ENCODE measurements at places on chromosomes 5 and 9.
A peak's percentile ranks its signal among the peaks of the same experiment; 100 is the strongest.

GRCh38 chr5:1536871-1537602, 13.3 kb upstream of the LPCAT1 start:
- no peaks in the 10 kb centered on the region for H3K36me3 ChIP-seq
- ATAC-seq, result no peak
- H3K4me1 ChIP-seq, result peaks cover 23% of the 10 kb centered on the region
- peak overlapping the region; percentile 84 for H3K27ac ChIP-seq

- peak; percentile 24 for ATAC-seq
- H3K36me3 ChIP-seq, result peaks cover 8% of the 10 kb centered on the region
- peaks cover 8% of the 10 kb centered on the region for H3K27me3 ChIP-seq
- H3K27ac ChIP-seq, result peak overlapping the region; percentile 59
- no peak overlapping the region for H3K4me3 ChIP-seq
Observed at GRCh38 chr9:93681269-93682154, 105.1 kb downstream of the PHF2 start.

DNA sequence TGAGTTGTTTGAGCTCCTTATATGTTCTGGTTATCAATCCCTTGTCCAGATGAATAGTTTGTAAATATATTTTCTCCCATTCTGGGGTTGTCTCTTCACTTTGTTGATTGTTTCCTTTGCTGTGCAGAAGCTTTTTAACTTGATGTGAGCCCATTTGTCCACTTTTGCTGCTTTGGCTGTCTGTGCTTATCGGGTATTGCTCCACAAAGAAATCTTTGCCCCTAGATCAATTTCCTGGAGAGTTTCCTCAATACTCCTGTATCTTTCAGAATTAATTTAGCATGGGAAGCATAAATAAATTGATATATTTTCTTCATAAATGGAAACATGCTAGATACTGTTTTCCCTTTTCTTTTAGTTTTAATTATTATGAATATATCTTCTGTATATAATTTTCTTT, 22.5 kb upstream of the CCL21 start:
- no peaks in the 10 kb centered on the region for H3K4me1 ChIP-seq
- H3K27ac ChIP-seq, result no peak overlapping the region
- no peak overlapping the region for H3K4me3 ChIP-seq

DNA sequence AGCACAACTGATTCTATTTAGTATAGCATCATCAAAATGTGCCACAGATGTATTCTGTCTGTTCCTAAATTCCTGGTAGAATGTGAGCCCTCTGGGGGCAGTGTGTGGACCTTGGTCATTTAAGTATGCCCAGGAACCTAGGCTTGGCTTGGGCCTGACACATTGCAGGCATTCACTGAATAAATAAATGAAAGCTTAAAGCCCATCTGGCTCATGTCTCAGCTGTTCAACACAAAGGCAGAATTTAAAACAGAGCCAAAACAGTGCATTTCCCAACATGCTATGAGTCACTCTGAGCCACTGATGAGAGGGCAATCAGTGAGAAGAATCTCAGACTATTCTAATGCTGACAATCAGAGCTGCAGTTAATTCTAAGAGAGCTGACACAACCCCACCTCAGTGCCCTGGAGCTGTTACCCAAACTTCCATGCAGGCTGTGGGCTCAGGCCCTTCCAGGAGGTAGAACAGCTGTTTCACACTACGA, 8.1 kb downstream of the FAM193B start:
- peaks cover 10% of the 10 kb centered on the region for H3K4me1 ChIP-seq
- no peaks in the 10 kb centered on the region for H3K27me3 ChIP-seq
- H3K27ac ChIP-seq, result peak overlapping the region; percentile 7
- H3K4me3 ChIP-seq, result no peak overlapping the region
- peaks cover 42% of the 10 kb centered on the region for H3K36me3 ChIP-seq
